ENCODE measurements at places on chromosomes 2 and 18. TPM values are rescaled to one million over a fixed set of nuclear protein-coding genes. Genes with fewer than 3 reads are reported as not detected.

DNA sequence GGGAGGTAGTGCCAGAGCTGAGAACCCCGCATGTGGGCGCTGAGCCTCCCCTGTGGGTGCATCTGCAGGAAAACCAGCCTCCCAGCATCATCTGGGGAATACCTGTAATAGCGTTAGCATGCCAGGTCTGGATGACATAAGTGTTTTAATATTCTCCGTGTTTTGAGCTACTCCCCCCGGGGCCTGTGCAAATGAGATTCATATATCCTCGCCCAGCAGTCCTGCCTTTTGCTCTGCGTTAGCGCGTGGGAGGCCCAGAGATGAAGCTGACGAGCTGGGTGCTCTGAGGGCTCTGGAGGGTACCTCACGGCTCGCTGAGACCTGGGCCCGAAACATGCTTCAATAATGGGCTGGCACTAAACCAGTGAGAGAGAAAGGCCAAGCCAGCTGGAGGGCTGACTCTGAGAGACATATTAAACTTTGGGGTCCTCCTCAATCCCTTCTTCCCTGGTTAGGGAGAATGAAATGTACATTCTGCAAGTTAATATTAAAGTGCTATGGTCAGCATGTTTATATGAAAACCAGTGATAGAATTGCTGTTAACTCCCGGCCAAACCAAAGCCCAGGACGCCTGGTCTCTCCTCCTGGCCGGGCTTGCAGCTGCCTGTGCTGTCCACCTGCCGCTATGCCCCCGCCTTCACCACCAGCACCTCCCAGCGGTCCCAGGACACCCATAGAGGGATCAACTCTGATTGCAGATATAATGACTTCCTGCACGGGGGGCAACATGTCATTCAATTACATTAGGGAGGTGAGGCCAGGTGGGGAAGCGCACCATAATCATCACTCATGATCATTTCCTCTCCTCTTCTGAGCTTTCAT lies 77.0 kb downstream of the EDAR start:
- H3K4me1 ChIP-seq: peaks cover 24% of the 10 kb centered on the region
- H3K4me3 ChIP-seq: no peak overlapping the region
- H3K36me3 ChIP-seq: no peaks in the 10 kb centered on the region
- H3K27ac ChIP-seq: peak overlapping the region; percentile 50
- H3K27me3 ChIP-seq: no peaks in the 10 kb centered on the region

GRCh38 chr2:151459358-151459757 lies 49.7 kb downstream of the RIF1 start:
- no peaks in the 10 kb centered on the region for H3K4me1 ChIP-seq
- no peak overlapping the region for H3K27ac ChIP-seq
- no peak for DNase-seq
- H3K27me3 ChIP-seq: no peaks in the 10 kb centered on the region
- H3K36me3 ChIP-seq: peaks cover 90% of the 10 kb centered on the region

- H3K4me3 ChIP-seq: no peak overlapping the region
- DNase-seq: no peak
- H3K27me3 ChIP-seq: no peaks in the 10 kb centered on the region
- no peaks in the 10 kb centered on the region for H3K36me3 ChIP-seq
- H3K4me1 ChIP-seq: no peaks in the 10 kb centered on the region
Observed at GRCh38 chr18:44465381-44465841, 215.3 kb upstream of the SETBP1 start.

GRCh38 chr2:132581991-132582738 lies 87.8 kb downstream of the LYPD1 start:
- no peaks in the 10 kb centered on the region for H3K4me1 ChIP-seq
- H3K27me3 ChIP-seq: no peaks in the 10 kb centered on the region
- H3K27ac ChIP-seq: no peak overlapping the region
- H3K4me3 ChIP-seq: no peak overlapping the region
- no peaks in the 10 kb centered on the region for H3K36me3 ChIP-seq

Gene TMEM87B
- total RNA-seq: 23.3 TPM

DNA sequence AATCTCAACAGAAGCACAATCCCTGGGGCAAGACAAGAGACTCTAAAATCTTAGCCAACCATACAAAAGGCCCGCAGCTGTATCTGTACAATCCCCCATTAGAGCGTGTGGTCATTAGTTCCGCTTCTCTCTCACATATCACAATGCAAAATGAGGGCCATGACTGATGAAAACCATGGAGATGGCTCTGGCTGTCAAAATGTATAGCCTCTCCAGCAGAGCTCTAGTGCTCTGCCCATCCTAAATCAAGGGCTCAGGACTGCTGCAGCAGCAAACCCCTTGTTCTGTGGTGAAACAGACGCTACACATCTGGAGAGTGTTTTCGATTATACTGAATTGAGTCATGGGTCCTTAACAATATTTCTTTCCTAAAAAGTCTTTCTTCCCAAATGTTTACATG lies 221.0 kb downstream of the PID1 start:
- H3K27ac ChIP-seq: no peak overlapping the region
- H3K4me1 ChIP-seq: no peaks in the 10 kb centered on the region
- DNase-seq: no peak
- no peaks in the 10 kb centered on the region for H3K27me3 ChIP-seq
- no peaks in the 10 kb centered on the region for H3K36me3 ChIP-seq

Gene TUBA4A
- total RNA-seq: 144 TPM

- H3K4me1 ChIP-seq: no peaks in the 10 kb centered on the region
- no peak overlapping the region for H3K27ac ChIP-seq
- no peak for DNase-seq
- no peaks in the 10 kb centered on the region for H3K27me3 ChIP-seq
- no peaks in the 10 kb centered on the region for H3K36me3 ChIP-seq
Observed at GRCh38 chr2:187935126-187935525, 356.5 kb upstream of the GULP1 start.

Gene IL1A
- not detected for total RNA-seq

Gene UGT1A10
- not detected for total RNA-seq

DNA sequence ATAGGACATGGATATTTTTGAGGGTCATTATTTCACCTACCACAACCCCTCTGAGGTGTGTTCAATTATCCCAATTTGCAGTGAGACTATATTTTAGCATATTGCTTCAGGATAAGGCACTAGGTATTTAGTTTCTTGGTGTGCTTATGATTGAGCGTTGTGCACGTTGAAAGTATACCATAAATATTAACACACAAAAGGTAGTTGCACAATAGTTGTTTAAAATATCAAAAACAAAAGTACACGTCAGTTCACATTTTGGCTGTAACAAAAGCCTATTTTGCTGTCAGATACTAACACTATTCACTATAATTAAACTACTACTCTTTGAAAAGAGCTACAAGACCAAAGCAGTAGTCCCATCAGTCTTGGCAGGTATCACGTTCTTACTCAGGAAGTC lies 367.5 kb downstream of the DSC3 start:
- H3K27me3 ChIP-seq: no peaks in the 10 kb centered on the region
- no peak for DNase-seq
- no peaks in the 10 kb centered on the region for H3K36me3 ChIP-seq
- H3K4me1 ChIP-seq: no peaks in the 10 kb centered on the region

- no peak overlapping the region for H3K27ac ChIP-seq
- peaks cover 4% of the 10 kb centered on the region for H3K27me3 ChIP-seq
- no peak overlapping the region for H3K4me3 ChIP-seq
- no peak for DNase-seq
- no peaks in the 10 kb centered on the region for H3K36me3 ChIP-seq
- H3K4me1 ChIP-seq: peaks cover 3% of the 10 kb centered on the region
Observed at GRCh38 chr2:26892922-26893524, 45.1 kb downstream of the DPYSL5 start.

GRCh38 chr2:27024188-27024587 lies 8.6 kb upstream of the TMEM214 start:
- no peak for DNase-seq
- peak overlapping the region; percentile 13 for H3K27ac ChIP-seq
- H3K27me3 ChIP-seq: no peaks in the 10 kb centered on the region
- H3K4me1 ChIP-seq: no peaks in the 10 kb centered on the region
- peaks cover 6% of the 10 kb centered on the region for H3K36me3 ChIP-seq
- H3K4me3 ChIP-seq: no peak overlapping the region

Gene RDH14
- total RNA-seq: 21.8 TPM

GRCh38 chr2:54461261-54461660 lies 5.1 kb downstream of the SPTBN1 start:
- peaks cover 6% of the 10 kb centered on the region for H3K4me1 ChIP-seq
- DNase-seq: no peak
- H3K27ac ChIP-seq: no peak overlapping the region
- no peaks in the 10 kb centered on the region for H3K36me3 ChIP-seq
- H3K27me3 ChIP-seq: peaks cover 68% of the 10 kb centered on the region

DNA sequence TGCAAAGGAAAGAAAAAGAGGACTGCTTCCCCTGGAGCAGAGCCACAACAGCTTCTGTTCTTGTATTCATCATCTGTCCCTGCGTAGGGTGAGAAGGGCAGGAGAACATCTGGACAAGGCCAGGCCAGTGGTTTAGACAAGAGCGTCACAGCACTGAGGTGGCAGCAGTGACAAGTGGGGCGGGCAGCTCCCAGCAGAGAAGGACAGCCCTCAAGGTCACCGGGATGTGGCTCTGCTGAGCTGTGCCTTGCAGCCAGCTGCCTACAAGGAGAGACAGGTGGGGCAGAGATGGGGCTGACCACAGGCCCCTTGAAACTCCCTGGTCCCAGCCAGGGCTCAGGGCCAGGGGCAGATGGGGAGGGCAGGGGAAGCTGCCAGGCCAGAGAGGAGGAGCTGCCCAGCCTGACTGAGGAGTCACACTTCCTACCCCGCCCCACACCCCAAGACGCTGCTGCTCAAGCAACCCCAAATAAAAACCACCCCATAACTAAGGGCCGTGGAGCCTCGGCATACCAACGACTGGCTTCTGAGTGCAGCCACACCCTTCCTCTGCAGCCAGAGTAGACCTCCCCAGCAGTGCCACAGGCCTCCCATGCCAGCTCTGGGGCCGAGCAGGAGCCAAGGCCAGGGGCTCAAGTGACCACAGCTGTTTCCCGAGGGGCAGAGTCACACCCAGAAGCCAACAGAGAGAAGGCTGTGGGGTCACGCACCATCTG lies 5.4 kb downstream of the RAB11FIP5 start:
- peaks cover 1% of the 10 kb centered on the region for H3K27me3 ChIP-seq
- H3K4me3 ChIP-seq: no peak overlapping the region
- H3K27ac ChIP-seq: no peak overlapping the region
- DNase-seq: no peak
- no peaks in the 10 kb centered on the region for H3K36me3 ChIP-seq
- peaks cover 34% of the 10 kb centered on the region for H3K4me1 ChIP-seq

DNA sequence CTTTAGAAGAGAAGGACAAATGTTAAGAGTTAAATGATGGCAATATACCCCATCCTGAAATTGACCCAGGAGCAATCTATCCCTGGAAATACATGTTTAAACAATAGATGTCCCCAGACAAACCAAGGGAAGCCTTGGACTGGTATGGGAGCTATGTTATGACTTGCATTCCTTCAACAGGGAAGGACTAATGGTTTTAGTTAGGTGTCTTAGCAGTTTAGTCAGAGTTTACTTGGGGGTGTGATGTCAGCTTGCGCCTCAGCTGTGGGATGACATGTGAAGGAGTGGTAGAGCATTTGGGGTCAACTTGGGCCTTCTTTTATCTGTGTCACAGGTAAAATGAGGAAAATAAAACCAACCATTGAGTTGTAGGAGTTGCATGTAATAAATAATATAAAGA lies 36.8 kb downstream of the SPC25 start:
- H3K4me1 ChIP-seq: peaks cover 2% of the 10 kb centered on the region
- H3K4me3 ChIP-seq: no peak overlapping the region
- no peak overlapping the region for H3K27ac ChIP-seq

- H3K36me3 ChIP-seq: peaks cover 5% of the 10 kb centered on the region
- no peaks in the 10 kb centered on the region for H3K27me3 ChIP-seq
- no peaks in the 10 kb centered on the region for H3K4me1 ChIP-seq
- no peak overlapping the region for H3K4me3 ChIP-seq
- no peak for DNase-seq
Observed at GRCh38 chr2:145168091-145168490, 648.2 kb upstream of the ZEB2 start.

- H3K27ac ChIP-seq: no peak overlapping the region
- DNase-seq: no peak
- peaks cover 10% of the 10 kb centered on the region for H3K36me3 ChIP-seq
- no peaks in the 10 kb centered on the region for H3K4me1 ChIP-seq
- no peaks in the 10 kb centered on the region for H3K27me3 ChIP-seq
Observed at GRCh38 chr2:73032702-73033097, 38.8 kb downstream of the SFXN5 start.
